ENCODE measurements at places on chromosomes 2 and 18.

DNA sequence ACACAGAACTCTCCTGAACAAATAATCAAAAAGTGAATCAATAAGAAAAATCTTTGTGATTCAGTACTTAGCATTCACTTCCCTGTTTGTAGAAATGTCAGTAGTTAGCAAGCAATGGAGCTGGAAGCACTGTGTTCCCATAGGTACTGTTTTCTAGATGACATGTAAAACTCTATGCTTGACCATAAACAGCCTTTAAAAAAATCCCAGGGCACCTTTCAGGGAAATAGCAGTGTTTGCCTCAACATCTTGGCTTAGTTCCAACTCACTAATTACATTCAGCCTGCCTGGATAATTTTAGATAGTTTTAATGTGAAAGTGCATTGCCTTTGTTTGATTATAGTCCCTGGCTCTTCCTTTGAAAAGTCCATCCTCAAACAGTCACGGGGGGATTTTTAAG, 721.8 kb downstream of the ERBB4 start:
- no peak for DNase-seq

DNA sequence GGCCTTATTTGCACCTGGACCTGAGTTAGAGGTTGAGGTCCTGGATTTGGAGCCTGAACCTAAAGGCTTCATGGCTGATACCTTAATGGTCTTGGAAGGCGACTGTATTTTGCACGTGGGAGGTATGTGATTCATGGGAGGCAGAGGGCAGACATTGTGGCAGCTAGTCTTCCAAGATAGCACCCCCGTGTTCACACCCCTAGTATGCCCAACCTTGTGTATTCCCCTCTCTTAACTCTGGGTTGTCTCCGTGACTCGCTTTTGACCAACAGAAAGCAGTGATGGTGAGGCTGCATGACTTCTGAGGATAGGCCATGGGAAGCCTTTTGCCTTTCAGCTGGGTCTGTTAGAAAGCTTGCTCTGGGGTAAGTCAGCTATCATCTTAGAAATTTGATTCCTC, 45.8 kb upstream of the HAAO start:
- no peak for DNase-seq

- no peak for DNase-seq
Measured at GRCh38 chr2:234324116-234324515, 172.8 kb downstream of the ARL4C start.

- DNase-seq, result no peak
Measured at GRCh38 chr2:82650038-82650437, 1809.0 kb downstream of the SUCLG1 start.

GRCh38 chr2:66901344-66901743, 466.4 kb downstream of the MEIS1 start:
- DNase-seq, result no peak

- no peak for DNase-seq
Measured at GRCh38 chr2:233112776-233113452, 52.8 kb downstream of the INPP5D start.

- no peak for DNase-seq
Measured at GRCh38 chr2:120258196-120258595, 5.5 kb downstream of the RALB start.

GRCh38 chr2:233020454-233020853, 7.4 kb upstream of the NGEF start:
- DNase-seq, result no peak
